Prostate gland (tissue), 2 donors: ENCODE measurements at places on chromosomes 4 and X. TPM values are rescaled to one million over a fixed set of nuclear protein-coding genes. Genes with fewer than 3 reads are reported as not detected.

GRCh38 chr4:72577211-72577610 is 8.2 kb upstream of the ADAMTS3 start:
- no peak overlapping the region for H3K27ac ChIP-seq
- DNase-seq: no peak
- H3K27me3 ChIP-seq: no peaks in the 10 kb centered on the region
- no peaks in the 10 kb centered on the region for H3K36me3 ChIP-seq
- no peaks in the 10 kb centered on the region for H3K4me1 ChIP-seq
- no peak overlapping the region for H3K4me3 ChIP-seq

DNA sequence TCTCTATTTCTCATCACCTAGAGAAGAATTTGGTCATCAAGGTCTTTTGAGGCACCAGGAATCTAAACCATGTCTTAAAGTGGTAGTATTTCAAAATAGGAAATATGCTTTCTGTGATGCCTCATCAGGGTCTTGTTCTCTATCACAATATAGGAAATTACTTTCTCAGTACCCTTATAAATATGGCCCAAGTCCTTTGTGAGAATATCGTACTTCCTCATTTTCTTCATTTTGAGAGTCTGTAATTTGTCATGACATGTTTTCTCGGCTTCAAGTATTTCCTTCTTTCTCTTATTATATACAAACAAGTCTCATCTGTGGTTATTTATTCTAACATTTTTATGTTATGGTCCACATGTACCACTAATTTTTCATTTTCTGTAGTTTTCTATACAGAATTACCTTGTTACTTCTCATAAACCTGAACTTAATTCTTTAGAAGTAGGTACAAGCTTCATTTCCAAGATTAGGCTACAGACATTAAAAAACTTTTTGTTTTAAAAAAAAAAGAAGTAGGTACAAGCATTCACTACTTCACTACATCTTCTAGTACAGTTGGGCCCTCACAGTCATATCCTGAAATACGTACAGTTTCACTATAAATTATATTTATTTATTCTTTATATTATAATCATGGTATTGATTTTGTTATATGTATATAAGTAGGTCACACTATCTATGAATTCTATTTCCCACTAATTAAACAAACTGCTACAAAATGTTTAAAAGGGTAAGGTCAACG is 54.4 kb downstream of the KLHL13 start:
- H3K36me3 ChIP-seq: no peaks in the 10 kb centered on the region
- no peak for DNase-seq
- H3K27me3 ChIP-seq: no peaks in the 10 kb centered on the region
- no peak overlapping the region for H3K27ac ChIP-seq
- H3K4me1 ChIP-seq: no peaks in the 10 kb centered on the region

- H3K27me3 ChIP-seq: no peaks in the 10 kb centered on the region
Measured at GRCh38 chrX:51747671-51748070, 4.4 kb downstream of the GSPT2 start.

PNMA6A gene
- total RNA-seq: 5.1 TPM
